Endodermal cell (in vitro differentiated cells): ENCODE measurements at places on chromosomes 5 and 9.

- no peak for DNase-seq
Observed at GRCh38 chr5:140297283-140297682, 5.6 kb downstream of the PFDN1 start.

DNA sequence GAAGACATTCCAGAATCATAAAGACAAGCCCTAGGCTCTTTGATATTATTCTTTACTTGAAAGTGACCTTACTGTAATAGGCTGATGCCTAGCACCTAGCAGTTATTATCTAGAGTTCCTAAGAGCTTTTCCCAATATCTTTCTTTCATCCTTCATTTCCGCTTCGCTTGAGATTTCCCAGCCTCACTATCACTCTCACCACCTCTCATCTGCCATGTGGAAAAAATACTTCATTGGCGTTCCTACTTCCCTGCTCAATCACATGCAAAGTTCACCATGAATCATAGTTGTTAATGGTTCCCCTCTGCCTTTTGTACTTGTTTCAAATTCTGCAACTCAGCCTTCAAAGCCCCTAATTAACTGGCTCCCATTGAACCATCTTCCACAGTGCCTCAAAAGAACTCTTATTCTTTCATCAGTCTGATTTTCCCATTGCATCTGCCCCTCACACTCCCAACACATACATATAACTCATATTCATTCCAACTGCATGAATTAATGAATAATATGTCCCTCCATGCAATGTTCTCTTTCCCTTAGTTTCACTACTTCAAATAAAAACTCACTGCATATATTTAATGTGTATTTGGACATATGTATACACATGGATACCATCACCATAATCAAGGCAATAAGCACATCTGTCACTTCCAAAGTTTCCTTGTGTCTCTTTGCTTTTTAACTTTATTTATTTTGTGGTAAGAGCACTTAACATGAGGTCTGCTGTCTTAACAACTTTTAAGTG lies 221.6 kb downstream of the PARP8 start:
- no peak for DNase-seq

GRCh38 chr5:116428966-116429365 lies 145.7 kb downstream of the SEMA6A start:
- no peak for DNase-seq

GRCh38 chr5:75670577-75670976 lies 46.7 kb downstream of the POC5 start:
- no peak for DNase-seq

DNA sequence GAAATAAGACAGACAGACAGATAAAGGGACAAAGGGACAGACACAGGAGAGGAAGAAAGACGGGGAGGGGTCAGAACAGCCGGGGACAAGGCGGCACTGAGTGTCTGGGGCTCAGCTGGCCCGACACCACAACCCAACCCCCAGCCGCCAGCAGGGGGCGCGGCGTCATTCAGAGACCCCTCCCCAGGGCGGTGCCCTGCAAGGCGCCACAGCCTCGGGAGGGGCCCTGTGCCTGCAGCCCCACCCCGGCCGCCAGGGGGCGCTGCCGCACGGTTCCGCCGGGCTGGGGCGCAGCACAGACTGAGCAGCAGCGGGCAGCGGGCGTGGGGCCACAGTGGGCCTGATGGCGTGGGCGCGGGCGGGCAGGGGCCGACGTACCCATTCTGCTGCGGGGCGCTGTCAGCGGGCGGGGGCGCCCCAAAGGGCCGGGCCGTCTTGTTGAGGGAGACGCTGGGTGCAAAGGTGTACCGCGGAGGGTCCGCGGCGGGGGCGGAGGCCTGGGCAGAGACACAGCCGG lies 5.9 kb downstream of the PDLIM7 start:
- peak; percentile 98 for DNase-seq

DNA sequence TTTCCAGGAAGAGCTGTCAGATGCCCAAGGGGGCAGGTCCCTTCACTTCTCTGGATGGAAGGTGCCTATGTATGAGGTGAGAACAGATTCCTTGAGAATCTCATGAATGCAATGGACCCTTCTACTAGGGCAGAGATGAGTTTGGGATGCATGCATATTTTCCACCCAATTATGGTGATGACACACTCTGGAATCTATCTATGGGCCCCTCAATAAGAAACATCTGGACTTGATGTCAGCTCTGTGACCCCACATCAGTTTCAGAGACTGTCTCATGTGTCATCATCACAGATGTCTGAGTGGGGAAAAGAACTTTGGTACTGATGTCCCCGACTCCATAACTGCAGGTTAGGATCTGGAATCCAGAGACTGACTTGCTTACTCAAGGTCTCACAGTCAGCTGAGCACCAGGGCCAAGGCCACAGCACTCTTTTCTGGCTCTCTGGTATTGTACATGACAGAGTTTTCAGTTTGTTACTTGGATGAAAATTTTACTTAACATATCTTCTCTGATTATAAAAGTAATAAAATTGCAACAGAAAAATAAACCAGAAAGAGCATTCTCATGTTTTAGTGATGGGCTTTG lies 177.0 kb downstream of the DCP2 start:
- DNase-seq, result no peak

GRCh38 chr9:87533271-87533670 lies 35.6 kb downstream of the DAPK1 start:
- DNase-seq, result no peak

GRCh38 chr9:95678759-95679158 lies 162.0 kb upstream of the PTCH1 start:
- DNase-seq, result no peak

- peak; percentile 51 for DNase-seq
Observed at GRCh38 chr5:116437351-116437705, 137.3 kb downstream of the SEMA6A start.

GRCh38 chr9:138061631-138062030 lies 184.0 kb downstream of the CACNA1B start:
- DNase-seq, result peak; percentile 48

- no peak for DNase-seq
Observed at GRCh38 chr9:134123764-134124128, 12.1 kb upstream of the WDR5 start.

DNA sequence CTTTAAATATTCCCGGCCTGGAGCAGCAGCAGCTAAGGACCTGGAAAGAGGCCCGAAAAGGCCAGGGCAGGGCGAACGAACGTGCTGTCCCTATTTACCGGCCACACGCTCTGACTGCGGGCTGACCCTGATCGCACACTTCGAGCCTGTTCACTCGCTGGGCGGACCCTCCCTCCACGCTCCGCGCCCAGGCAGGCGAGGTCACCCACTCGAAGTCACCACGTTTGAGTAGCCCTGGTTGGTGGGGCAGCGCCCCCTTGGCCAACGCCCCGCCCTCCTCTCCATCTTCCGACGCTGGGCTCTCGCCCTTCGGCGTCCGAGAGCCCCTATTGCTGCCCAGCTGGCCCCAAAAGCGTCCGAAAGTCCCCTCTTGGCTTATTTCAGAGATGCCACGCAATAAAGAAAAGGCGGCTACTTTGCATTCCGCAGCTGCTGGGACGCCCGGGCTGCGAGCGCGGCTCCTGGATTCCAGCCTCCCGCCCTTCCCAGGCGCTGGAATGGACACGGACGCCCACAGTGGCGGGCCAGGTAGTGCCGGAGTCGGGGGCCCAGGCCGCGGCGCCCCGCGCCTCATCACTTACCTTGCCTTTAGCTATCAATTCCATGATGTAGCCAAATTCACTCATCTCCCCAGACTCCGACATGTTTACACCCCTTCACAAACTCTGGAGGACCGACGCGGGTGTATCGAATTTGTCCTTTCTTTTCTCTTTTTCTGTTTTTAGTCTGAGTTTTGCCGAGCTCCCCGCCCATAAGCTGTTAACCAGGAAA lies 9.9 kb upstream of the TRIM36 start:
- peak; percentile 80 for DNase-seq

DNA sequence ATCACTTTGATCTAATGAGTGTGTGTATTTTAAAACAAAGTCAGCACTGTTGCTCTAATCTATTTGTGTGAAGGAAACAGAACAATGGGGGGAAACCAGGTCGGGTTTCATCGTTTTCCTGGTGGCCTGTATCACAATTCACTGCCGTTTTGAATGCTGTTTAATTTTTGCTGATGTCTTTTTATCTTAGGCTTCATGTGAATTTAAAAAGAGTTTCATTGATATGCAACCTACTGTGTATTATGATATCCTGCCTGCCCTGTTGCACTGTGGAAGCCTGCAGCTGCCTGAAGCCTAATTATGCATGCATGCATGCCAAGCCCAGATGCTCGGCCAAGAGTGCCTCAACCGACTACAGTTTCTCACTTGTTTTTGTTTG lies 307.5 kb downstream of the ZNF608 start:
- no peak for DNase-seq

DNA sequence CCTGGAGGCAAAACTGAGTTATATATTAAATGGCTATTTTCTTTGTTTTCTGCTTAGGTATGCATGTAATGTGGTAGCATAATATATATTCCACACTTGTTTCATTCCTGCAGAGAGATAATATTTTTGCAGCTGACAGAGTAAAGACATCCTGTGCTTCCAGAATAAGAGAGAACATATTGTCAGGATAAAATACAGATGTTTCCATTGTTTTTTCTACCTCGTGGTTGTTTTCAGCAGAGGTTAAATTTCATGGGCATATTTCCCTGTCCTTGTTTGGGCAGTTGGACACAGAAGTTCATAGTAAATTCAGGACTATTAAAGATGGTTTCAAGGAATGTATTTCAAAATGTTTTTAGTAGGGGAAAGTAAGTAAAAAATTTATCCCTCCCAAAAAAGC lies 47.6 kb upstream of the MEGF10 start:
- DNase-seq, result no peak

DNA sequence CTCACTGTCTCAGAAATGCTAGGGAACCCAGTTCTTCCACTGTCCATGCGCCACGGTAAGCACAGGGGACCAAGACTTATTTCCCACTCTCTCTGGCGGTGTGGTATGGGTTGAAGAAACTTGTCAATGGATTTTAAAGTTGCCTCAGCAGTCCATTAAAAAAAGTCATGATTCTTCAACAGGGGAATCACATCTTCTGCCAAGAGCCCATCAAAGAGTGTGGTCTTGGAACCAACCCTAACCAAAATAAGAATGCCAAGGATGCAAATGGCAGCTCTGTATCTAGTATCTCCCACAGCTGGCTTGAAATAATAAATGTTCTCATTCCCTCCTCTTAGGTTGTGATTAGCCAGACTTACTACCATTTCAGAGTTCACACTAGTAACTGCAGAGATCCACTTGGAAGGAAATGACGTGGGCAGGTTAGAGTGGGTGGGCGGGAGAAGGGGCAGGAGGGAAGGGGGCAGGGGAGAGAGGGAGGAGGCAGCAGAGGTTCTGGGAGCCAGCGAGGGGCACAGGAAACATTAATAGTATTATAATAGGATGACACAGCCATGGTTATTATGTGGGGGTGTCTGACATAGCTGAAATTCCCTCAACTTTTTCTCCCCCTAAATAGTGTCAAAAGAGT lies 17.6 kb downstream of the PTCH1 start:
- DNase-seq, result no peak

DNA sequence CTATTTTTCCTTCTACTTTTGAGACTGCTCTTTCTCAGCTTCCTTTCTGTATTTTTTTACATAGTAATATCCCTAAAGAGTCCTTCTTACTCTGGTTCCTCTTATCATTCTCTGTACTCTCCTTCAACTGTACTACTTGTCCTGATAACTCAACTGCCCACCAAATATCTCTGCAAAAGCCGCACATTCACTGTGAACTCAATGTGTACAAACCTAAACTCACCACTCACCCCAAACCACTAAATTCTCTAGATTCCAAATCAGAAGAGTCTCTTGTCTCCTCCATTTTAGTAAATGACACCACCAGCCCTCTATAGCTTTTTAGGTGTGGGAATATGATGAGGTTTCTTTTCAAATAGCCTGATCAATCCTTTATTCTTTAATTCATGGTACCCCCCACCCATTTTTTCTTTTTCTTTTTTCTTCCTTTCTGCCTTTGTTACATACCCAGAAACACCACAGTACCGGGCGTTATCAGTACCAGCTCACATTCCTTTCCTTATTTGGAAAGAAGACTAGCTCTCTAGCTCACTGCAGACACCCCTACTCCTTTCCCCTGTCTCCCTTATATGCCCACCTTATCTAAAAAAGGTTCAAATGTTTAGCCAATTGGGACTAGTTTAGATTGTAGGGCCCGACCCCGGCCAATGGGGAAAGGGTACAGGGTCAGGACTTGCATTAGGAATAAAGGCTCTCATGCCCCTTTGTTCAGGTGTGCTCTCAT lies 63.1 kb upstream of the RANBP6 start:
- DNase-seq, result peak; percentile 54

- DNase-seq, result no peak
Observed at GRCh38 chr9:27703216-27703980, 130.1 kb upstream of the C9orf72 start.

- no peak for DNase-seq
Observed at GRCh38 chr5:60738461-60738860, 38.5 kb upstream of the DEPDC1B start.

DNA sequence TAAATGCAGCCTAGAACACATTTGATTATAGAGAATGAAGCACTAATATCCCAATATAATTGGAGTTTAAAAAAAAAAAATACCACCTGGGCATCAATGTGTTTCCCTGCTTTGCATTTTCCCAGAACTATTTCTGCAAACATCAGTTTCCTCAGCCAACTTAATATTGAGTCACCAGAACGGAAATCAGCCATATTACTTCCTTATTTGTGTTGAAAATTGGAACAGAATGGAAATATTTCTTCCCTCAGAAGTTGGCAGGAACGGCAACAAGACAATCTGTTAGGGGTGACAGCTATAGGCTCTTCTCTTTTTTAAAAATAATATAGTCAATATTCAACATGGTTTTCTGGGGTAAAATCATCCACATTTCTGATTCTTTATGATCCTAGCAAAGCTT lies 4.0 kb downstream of the MFAP3 start:
- no peak for DNase-seq

- no peak for DNase-seq
Observed at GRCh38 chr9:108722396-108722795, 133.4 kb downstream of the ACTL7B start.

DNA sequence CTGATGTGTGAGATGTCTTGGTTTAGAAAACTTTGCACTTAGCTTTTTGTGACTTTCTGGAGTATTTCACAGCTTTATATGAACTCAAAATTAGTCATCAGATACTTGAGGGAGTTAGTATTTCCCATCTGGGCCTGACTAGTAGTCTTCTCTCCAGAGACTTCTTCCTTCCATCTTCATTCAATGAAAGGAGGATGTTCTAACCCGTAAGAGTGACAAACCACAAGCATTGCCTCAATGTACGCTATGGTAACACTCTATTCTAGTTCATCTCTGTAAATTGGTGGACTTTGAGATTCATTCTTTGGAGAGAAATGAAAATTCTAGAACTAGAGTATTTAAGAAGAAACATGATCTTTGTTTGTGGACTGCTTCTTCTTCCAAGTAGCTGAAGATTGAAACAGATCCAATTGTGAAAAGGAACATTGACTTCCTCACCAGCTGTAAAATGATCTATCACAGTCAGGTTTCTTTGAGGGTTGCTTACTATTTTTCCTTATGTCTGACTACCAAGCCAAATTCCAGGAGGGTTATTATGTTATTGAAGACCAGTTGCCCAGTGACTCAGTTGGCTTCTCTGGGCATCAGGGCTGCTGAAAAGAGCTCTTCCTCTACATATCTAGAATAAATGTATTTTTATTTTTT lies 157.6 kb downstream of the SLC12A2 start:
- DNase-seq, result no peak
